ENCODE measurements at places on chromosomes 3 and 15. TPM values are rescaled to one million over a fixed set of nuclear protein-coding genes. Genes with fewer than 3 reads are reported as not detected.

GRCh38 chr15:99305761-99306505 lies 54.7 kb downstream of the LRRC28 start:
- no peak for DNase-seq

DNA sequence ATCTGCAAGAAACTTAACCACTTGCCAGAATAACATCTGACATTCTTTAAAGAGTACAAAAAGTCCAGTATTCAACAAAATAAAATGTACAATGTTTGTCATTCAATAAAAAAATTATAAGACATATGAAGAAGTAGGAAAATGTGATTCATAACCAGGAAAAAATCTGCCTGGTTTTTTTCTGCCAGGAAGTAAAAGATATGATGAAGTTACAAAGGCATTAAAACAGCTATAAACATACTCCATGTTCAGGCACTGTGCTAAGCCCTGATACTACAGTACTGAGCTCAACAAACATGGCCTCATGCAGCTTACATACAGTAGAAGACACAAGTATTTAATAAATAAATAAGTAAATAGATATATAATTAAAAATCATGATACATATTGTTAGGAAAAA lies 178.4 kb upstream of the STT3B start:
- DNase-seq, result no peak

GRCh38 chr15:40310001-40310959 lies 2.5 kb upstream of the PLCB2 start:
- no peak for DNase-seq

GRCh38 chr15:48176957-48177356 lies 1.1 kb downstream of the MYEF2 start:
- no peak for DNase-seq

DNA sequence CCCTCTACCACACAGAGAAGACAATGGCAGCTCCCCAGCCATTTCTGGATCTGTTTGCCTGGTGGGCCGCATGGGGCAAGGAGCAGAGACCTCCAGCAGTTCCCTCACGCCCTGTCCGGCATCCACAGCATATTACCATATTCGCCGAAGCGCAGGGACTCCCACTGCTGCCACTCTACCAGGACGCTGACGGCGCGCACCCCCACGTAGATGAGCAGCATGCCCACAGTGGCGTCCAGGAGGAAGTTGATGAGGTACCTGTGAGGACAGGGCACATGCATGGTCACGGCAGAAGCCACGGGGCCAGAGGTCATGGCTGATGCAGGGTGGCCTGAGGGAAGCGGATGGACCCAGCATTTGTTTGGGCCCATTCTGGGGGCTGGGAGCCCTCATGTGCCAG lies 14.8 kb upstream of the MUSTN1 start:
- DNase-seq, result no peak

The CGNL1 gene
- 21.3 TPM for total RNA-seq

The RHOV gene
- total RNA-seq, result not detected

The HTR3E gene
- total RNA-seq, result not detected
